Naive B cell (primary cell): ENCODE measurements at places on chromosomes 16 and 17.

GRCh38 chr16:68423771-68424170 is 24.5 kb downstream of the SMPD3 start:
- DNase-seq: no peak

- peak; percentile 62 for DNase-seq
These were observed 722 bp upstream of the SLC38A10 start for GRCh38 chr17:81295676-81296381.

GRCh38 chr16:31493506-31494125 is 10.7 kb downstream of the SLC5A2 start:
- no peak for DNase-seq

DNA sequence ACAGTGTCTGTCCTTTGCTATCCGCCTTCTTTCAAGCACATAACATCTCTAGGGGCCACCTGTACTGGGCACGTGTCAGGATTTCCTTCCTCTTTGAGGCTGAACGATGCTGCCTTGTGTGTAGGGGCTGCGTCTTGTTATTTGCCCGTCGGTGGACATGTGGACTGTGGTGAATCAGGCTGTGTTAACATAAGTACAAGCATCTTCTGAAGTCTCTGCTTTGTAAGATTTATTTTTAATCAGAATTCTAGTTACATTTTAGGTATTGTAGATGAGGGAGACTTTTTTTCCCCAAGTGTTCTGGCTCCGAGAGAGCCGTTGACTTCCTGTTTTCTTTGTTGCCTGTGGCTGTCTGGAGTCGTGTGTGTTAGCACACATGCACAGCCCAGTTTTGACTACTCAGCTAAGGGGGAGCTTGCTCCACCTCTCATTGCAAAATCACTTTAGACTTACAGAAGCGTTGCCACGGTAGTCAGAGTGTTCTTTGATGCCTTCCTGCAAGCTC is 26.1 kb downstream of the SPG7 start:
- peak; percentile 82 for DNase-seq

DNA sequence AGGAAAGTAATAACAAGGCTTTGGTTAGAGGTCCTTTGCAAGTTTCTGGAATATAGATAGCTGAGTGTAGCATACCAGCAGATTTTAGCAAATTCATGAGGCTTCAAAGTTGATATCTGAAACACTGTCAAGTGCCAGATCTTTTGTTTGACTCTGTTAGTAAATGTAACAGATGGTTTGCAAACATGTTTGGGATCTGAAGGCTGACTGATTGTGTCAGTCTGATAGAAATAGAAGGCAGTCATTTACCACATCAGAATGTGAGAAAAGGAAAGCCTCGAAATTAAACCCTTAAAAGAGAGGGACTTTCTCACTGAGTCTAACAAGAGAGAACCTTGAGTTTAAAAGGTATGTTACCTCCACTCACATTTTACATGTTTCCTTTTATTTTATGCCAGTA is 371.5 kb downstream of the KIF2B start:
- DNase-seq: no peak

GRCh38 chr16:89045181-89045815 is 48.4 kb upstream of the ACSF3 start:
- no peak for DNase-seq

- no peak for DNase-seq
These were observed 87.8 kb upstream of the NLRP1 start for GRCh38 chr17:5672141-5672540.

- DNase-seq: no peak
These were observed 20.1 kb upstream of the ALDH3A1 start for GRCh38 chr17:19768046-19768782.

DNA sequence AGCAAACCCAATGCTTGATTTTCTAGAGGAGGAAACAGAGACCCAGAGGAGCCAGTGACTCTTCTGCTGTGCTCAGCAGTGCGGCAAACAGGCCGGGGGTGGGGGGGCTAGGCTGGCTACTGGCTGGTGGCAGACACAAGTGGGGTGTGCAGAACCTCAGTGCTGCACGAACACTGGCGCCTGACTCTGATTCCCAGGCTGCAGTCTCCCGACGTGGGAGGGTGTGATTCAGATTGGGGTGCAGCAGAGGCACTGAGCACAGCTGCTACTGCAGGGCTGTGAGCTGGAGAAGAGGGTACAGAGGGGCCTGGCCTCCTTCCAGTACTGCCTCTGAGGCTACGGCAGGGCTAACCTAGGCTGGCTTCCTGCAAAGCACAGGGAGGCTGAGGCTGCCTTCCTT is 8.1 kb downstream of the RPL19 start:
- DNase-seq: no peak

DNA sequence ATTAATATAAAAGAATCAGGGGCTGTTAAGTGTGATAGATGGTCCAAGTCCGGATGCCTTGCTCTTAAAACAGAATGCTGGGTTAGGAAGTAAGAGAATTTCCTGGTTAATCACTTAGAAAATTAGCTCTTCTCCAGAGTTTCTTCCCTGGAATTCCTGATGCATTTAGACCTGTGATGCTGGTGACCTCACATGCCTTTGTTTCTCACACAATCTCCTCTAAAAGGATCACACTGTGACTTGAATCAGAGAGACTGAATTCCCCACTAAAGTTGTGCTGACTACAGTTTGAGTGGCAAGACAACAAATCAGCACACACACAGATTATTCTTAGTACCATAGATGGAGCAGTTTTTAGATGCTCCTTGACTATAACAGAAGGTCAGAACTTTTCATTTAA is 4.4 kb upstream of the RNF43 start:
- no peak for DNase-seq
